DMS79 treated with DMSO at 0.1 percent for 48 hours (cell line): ENCODE measurements at places on chromosomes 2 and 18.

GRCh38 chr2:64344999-64345576 lies 108.9 kb upstream of the LGALSL start:
- DNase-seq = no peak

DNA sequence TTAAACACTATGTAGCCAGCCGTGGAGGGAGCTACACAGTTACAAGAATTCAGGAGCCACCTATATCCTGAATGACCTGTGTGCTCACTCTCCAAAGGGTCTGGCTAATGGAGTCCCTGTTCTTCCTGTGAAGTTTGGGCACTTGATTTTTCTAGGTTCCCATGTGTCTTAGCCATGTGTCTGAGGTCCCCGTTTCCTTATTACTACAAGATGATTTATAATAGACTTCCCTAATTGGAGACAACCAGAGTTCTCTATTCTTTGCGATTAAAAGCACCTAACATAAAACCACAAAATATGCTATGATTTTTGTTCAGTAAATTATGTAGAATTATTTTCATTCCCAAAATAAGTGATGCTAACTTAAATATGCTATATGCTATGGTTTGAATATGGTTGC lies 83.4 kb downstream of the PDK1 start:
- DNase-seq = no peak

DNA sequence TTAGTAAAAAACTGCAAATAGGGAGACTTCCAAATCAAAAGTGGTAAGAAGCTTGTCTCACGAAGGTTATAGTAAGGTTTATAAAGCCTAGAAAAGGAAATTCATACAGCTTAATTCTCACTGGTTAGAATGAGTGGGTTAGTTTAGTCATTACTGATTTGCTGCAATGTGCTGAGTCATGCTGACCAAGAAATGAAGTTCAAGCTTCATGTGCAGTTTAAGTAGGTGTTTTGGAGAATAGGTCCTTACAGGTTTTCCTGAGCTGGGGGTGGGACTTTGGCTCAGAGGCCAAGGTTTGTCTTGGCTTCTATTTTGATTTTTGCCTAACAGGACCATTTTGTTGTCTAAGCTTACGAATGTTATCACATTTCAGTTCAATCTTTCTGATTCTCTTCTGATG lies 15.1 kb downstream of the CLIP4 start:
- DNase-seq = peak; percentile 91

- DNase-seq = no peak
Observed at GRCh38 chr2:73176205-73176880, 26.0 kb upstream of the NOTO start.

GRCh38 chr2:32760628-32761027 lies 132.8 kb downstream of the TTC27 start:
- DNase-seq = no peak
